Dermis blood vessel endothelial cell (primary cell): ENCODE measurements at places on chromosomes 7 and 10. TPM values are rescaled to one million over a fixed set of nuclear protein-coding genes. Genes with fewer than 3 reads are reported as not detected.

DNA sequence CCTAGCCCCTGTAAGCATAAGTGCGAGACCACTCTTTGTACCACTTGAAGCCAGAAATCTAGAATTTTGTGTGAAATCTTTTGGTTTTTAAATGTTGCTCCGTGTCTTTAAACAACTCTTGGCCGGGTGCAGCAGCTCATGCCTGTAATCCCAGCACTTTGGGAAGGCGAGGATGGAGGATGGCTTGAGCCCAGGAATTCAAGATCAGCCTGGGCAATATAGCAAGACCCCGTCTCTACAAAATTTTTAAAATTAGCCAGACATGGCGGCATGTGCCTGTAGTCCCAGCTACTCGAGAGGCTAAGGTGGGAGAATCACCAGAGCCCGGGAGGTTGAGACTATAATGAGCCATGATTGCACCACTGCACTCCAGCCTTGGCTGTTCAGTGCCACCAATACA is 4.4 kb upstream of the SLF2 start:
- DNase-seq = no peak

DNA sequence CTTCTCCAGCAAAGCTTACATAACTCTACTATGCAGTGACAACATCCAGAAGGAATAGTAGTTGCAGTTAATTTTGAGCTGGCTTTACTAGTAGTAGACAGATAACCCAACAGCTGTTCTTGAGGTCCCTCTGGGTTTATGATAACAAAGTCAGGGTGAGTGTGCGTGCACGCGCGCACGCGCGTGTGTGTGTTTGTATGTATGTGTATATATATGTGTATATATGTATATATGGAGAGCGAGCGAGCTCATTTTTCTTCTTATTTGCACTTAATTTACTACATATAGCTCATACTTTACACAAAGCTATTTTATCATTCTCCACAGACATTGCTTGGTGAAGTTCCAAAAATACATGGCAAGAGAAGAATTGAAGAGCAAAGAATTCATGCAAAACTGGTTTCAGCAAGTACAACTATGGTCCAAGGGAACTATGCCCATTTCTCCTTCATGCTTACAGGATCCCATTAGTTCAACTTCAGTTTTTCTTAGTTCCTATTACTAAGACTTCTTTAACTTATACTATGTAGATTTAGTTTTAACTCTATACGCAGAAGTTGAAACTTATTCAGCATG is 105.9 kb upstream of the TMEM168 start:
- DNase-seq = no peak

The NHLRC2 gene
- 15.8 and 22.6 TPM in 2 replicates for total RNA-seq

The INMT gene
- 0.05 TPM in 1 of 2 replicates, not detected in the other for total RNA-seq

The CUZD1 gene
- 0.34 and 0.51 TPM in 2 replicates for total RNA-seq

The PDE6C gene
- not detected in 2 replicates for total RNA-seq

DNA sequence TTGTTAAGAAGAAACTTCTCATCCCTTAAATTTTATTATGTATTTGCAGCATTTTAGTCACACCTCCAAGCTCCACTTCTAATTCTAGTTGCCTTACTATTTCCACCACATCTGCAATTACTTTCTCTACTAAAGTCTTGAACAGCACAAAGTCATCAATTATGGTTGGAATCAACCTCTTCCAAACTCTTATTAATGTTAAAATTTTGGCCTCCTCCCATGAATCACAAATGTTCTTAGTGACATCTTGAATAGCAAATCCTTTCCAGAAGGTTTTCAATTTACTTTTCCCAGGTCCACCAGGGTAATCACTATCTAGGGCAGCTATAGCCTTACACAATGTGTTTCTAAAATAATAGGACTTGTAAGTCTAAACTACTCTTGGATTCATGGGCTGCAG is 126.3 kb upstream of the POM121L12 start:
- no peak for DNase-seq

The HECTD2 gene
- 8.5 and 8.7 TPM in 2 replicates for total RNA-seq
